ENCODE measurements at places on chromosomes 3 and 15.
A peak's percentile ranks its signal among the peaks of the same experiment; 100 is the strongest.

- peaks cover 15% of the 10 kb centered on the region for H3K36me3 ChIP-seq
- peaks cover 6% of the 10 kb centered on the region for H3K27me3 ChIP-seq
- peak; percentile 68 for DNase-seq
- H3K4me3 ChIP-seq: peak overlapping the region; percentile 92
Observed at GRCh38 chr15:82045179-82045891, 483 bp downstream of the MEX3B start.

DNA sequence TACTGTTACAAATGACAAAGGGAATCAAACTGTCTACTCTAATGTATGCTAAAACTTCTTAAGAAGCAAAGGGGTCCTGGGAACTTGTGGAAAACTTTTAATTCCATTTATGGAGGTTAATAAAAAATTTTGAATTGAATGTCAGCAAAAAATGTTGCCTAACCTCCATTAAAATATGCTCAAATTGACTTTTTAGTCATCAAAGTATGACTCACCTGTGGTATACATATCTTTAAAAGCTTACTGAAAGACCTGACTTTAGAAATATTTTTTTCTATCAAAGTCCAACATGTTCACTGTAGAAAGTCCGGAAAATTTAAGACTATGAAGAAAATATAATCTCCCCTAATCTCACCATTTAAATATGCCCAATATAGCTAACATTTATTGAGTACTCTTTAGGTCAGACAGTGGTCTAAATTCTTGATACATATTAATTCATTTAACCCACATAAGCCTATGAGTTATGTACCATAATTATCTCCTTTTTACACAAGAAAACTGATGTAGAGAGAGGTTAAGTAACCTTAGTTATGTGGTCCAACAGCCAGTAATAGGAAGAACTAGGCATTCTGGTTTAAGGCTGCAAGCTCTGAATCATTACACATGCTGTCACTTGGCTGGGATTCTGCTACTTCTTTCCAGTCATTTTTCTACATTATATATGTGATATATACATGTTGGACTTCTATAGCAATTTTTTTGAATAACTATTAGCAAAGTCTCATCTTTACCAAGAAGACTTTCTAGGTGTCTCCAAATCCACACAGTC lies 83.6 kb downstream of the PDZRN3 start:
- H3K4me1 ChIP-seq: peaks cover 46% of the 10 kb centered on the region
- H3K36me3 ChIP-seq: peaks cover 16% of the 10 kb centered on the region
- H3K27me3 ChIP-seq: peaks cover 5% of the 10 kb centered on the region
- no peak overlapping the region for H3K4me3 ChIP-seq
- no peak overlapping the region for H3K27ac ChIP-seq

- H3K4me3 ChIP-seq: no peak overlapping the region
- peaks cover 14% of the 10 kb centered on the region for H3K27me3 ChIP-seq
- no peak overlapping the region for H3K27ac ChIP-seq
- peaks cover 15% of the 10 kb centered on the region for H3K4me1 ChIP-seq
Observed at GRCh38 chr15:39499681-39500080, 81.2 kb upstream of the THBS1 start.

DNA sequence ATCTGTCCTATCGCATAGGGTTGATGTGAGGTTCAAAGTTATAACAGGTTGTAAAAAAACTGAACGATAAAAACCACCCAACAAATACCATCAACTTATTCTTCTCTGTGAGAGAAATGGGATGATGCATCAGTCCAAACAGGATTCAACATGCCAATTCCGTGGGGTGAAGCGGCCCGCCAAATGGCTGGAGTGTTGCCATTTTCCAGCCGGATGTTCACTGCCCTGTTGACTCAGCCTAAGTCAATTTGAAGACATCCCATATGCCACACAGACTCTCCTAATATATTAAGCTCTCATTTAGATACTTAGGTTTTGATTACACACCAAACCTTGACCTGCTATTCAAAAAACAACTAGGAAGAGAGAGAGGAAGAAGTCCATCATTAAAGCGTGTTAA lies 311.1 kb downstream of the VPS13C start:
- no peak for DNase-seq
- H3K4me1 ChIP-seq: peaks cover 13% of the 10 kb centered on the region
- H3K36me3 ChIP-seq: no peaks in the 10 kb centered on the region
- H3K27me3 ChIP-seq: peaks cover 3% of the 10 kb centered on the region
- no peak overlapping the region for H3K27ac ChIP-seq

GRCh38 chr3:82078246-82078645 lies 316.8 kb upstream of the GBE1 start:
- H3K4me3 ChIP-seq: no peak overlapping the region
- H3K4me1 ChIP-seq: no peaks in the 10 kb centered on the region
- DNase-seq: no peak

DNA sequence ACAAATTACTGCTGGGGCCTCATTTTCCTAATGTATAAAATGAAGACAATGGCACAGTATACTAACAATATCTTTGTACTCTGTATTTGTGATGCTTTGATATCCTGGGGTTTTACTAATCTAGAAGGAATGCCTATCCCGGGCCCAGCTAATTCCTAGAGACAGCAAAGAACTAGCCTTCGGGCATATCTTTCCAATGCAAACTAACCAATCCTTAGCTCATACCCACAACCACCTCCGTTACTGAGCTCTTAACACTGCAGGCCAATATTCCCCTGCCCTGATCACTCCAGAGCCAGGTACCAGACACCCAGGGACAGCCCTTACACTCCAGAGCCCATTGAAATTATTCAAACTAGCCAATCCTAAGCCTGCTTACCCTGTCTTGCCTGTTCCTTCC lies 309.0 kb downstream of the ULK4 start:
- peaks cover 17% of the 10 kb centered on the region for H3K4me1 ChIP-seq
- no peak overlapping the region for H3K4me3 ChIP-seq
- H3K27me3 ChIP-seq: no peaks in the 10 kb centered on the region
- peaks cover 9% of the 10 kb centered on the region for H3K36me3 ChIP-seq

GRCh38 chr3:41364736-41365135 lies 165.4 kb downstream of the CTNNB1 start:
- no peak overlapping the region for H3K27ac ChIP-seq
- DNase-seq: no peak
- H3K27me3 ChIP-seq: peaks cover 7% of the 10 kb centered on the region
- H3K4me1 ChIP-seq: peaks cover 27% of the 10 kb centered on the region
- no peaks in the 10 kb centered on the region for H3K36me3 ChIP-seq

DNA sequence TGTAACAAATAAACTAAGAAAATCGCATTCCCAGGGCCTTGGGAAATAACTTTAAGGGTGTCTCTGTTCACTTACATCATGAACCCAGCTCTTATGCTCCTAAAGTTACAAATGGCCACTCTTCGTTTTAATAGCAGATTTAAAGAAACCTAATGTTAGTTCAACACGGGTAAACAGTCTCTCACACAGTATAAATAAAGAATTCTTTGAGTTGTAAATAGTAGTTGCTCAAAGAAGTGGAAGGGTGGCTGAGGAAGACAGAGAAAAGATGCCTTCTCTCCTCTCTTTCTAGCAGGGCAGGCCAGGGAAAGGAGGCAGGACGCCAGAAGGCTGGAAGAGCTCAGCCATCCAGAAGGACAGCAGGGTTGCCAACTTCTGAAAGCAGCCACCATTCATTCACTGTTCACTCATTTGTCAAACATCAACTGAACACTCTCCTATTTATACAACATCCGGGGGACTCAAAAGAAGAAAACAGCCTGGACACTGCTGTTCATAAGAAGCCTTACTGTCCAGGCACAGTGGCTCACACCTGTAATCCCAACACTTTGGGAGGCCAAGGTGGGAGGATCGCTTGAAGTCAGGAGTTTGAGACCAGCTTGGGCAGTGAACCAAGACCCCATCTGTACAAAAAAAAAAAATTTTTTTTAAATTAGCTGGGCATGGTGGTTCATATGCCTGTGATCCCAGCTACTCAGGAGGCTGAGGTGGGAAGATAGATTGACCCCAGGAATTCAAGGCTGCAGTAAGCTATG lies 47.3 kb downstream of the WWTR1 start:
- peak overlapping the region; percentile 86 for H3K27ac ChIP-seq
- peaks cover 48% of the 10 kb centered on the region for H3K4me1 ChIP-seq
- H3K36me3 ChIP-seq: peaks cover 12% of the 10 kb centered on the region
- no peak for DNase-seq
- peak overlapping the region; percentile 33 for H3K4me3 ChIP-seq
- H3K27me3 ChIP-seq: no peaks in the 10 kb centered on the region

- H3K4me1 ChIP-seq: peaks cover 53% of the 10 kb centered on the region
- peaks cover 12% of the 10 kb centered on the region for H3K36me3 ChIP-seq
- no peak overlapping the region for H3K27ac ChIP-seq
- no peak for DNase-seq
Observed at GRCh38 chr3:16439848-16440708, 73.4 kb downstream of the RFTN1 start.

- no peaks in the 10 kb centered on the region for H3K4me1 ChIP-seq
- H3K4me3 ChIP-seq: no peak overlapping the region
- H3K36me3 ChIP-seq: no peaks in the 10 kb centered on the region
- peaks cover 3% of the 10 kb centered on the region for H3K27me3 ChIP-seq
Observed at GRCh38 chr3:145286937-145287336, 874.0 kb downstream of the PLOD2 start.

GRCh38 chr3:106305127-106305526 lies 436.3 kb upstream of the CBLB start:
- no peak for DNase-seq
- H3K27ac ChIP-seq: no peak overlapping the region
- H3K27me3 ChIP-seq: no peaks in the 10 kb centered on the region

DNA sequence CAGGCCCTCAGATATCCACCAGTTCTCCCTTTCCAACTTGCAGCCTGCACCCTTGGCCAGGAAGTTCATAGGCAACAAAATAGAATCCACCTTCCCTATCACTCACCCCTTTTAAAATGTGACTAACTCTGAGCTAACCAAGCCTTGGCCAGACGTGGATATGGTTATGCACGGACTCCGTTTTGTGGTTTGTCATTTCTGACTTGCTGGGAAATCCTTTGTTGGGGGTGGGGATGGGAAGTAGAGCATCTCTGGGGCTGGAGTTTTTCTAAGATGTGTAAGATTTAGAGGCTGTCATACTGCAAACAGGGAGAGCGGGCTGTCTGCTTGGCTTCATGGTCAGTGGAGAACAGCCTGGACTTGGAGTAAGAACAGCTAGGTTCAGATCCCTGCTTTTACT lies 62.6 kb downstream of the SMAD3 start:
- H3K27me3 ChIP-seq: peaks cover 5% of the 10 kb centered on the region
- H3K36me3 ChIP-seq: peaks cover 5% of the 10 kb centered on the region
- H3K4me3 ChIP-seq: peak overlapping the region; percentile 3
- no peak overlapping the region for H3K27ac ChIP-seq

GRCh38 chr3:18099611-18100010 lies 325.5 kb downstream of the SATB1 start:
- peaks cover 28% of the 10 kb centered on the region for H3K36me3 ChIP-seq
- DNase-seq: no peak
- no peak overlapping the region for H3K4me3 ChIP-seq
- H3K27ac ChIP-seq: no peak overlapping the region

- no peaks in the 10 kb centered on the region for H3K36me3 ChIP-seq
- H3K27ac ChIP-seq: no peak overlapping the region
- H3K4me3 ChIP-seq: no peak overlapping the region
- H3K4me1 ChIP-seq: peaks cover 11% of the 10 kb centered on the region
- DNase-seq: no peak
Observed at GRCh38 chr3:72043204-72044133, 258.5 kb upstream of the PROK2 start.

DNA sequence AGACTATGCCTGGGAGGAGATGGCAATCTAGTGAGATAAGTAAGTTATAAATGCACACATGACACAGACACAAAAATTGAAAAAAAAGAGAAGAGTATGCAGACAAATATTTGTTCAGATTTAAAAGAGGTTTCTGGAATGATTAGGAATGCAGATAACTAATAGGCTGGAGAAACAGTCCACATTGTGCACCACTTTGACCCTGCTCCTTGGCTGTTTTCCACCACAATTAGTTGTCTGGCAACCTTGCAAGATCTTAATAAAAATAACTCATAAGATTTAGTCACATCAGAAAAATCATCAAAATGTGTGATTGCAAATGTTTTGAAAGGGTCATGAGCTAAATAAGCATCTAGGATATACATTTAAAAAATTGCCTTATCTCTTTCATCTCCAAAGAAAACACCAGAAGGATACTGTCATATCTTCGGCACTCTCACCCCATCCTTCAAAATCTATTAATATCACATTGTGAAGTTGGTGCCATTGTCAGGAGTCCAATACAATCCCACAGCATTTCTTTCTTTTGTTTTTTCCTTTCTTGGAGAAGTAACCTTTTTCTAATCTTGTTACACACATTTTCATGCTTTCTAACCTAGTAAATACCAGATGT lies 153.7 kb upstream of the KCNMB2 start:
- DNase-seq: no peak
- peaks cover 31% of the 10 kb centered on the region for H3K4me1 ChIP-seq
- H3K27me3 ChIP-seq: no peaks in the 10 kb centered on the region
- no peak overlapping the region for H3K4me3 ChIP-seq

GRCh38 chr3:146750196-146750595 lies 145.1 kb upstream of the PLSCR5 start:
- H3K27me3 ChIP-seq: no peaks in the 10 kb centered on the region
- H3K4me1 ChIP-seq: no peaks in the 10 kb centered on the region
- no peak for DNase-seq
- no peak overlapping the region for H3K4me3 ChIP-seq
- no peak overlapping the region for H3K27ac ChIP-seq

DNA sequence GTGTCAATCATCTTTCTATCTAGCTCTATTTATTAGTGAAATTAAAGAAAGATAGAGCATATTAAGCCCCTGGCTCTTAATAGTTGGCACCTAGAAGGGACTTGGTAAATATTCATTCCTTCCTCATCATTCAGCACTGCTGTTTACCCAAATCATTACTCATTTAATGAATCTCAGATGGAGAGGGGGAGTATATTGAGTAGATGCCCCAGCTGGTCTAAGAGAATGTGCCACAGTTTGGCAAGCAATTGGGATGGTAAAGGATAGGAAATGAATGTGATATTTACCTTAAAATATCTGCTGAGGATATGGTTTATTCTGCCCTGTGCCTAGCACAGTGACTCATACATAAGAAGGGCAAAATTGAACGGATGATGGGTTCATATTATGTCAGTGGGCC lies 6.0 kb downstream of the IL1RAP start:
- no peak overlapping the region for H3K27ac ChIP-seq
- no peak overlapping the region for H3K4me3 ChIP-seq
- peaks cover 7% of the 10 kb centered on the region for H3K27me3 ChIP-seq
- DNase-seq: no peak

DNA sequence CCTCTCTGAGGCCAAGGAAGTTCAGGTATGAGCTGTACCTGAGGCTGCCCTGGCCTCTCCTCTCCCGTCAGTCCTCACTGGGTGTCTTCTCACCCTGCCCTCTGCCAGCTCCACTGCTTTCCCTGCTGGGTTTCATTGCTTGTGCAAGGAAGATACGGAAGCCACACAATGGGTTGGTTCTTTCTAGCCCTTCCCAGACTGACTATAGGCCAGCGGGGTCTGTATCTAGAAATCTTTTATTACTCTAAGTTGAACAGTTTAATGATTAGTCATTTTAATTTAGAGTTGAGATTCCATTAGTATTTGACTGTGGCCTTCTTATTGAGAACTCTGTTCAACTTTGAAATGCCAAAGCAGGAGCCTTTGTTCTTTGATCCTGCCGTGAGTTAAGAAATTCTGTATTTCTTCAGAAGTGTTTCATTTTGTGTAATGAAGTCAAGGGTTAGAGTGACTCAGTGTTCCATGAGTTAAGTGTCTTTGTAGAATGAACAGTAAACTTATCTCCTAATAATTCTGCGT lies 16.2 kb downstream of the C3orf62 start:
- no peak for DNase-seq
- peaks cover 7% of the 10 kb centered on the region for H3K4me1 ChIP-seq
- H3K36me3 ChIP-seq: no peaks in the 10 kb centered on the region
- H3K27ac ChIP-seq: peak overlapping the region; percentile 79
- no peak overlapping the region for H3K4me3 ChIP-seq

GRCh38 chr3:184541886-184542562 lies 19.6 kb upstream of the EPHB3 start:
- H3K27ac ChIP-seq: no peak overlapping the region
- H3K36me3 ChIP-seq: no peaks in the 10 kb centered on the region
- peaks cover 21% of the 10 kb centered on the region for H3K4me1 ChIP-seq
- no peak for DNase-seq
- no peak overlapping the region for H3K4me3 ChIP-seq
- H3K27me3 ChIP-seq: peaks cover 88% of the 10 kb centered on the region

Measured in nephron progenitor cell (in vitro differentiated cells).